Mucosa of descending colon (tissue), 3 donors: ENCODE measurements at places on chromosomes 6 and 20. TPM values are rescaled to one million over a fixed set of nuclear protein-coding genes. Genes with fewer than 3 reads are reported as not detected.

DNA sequence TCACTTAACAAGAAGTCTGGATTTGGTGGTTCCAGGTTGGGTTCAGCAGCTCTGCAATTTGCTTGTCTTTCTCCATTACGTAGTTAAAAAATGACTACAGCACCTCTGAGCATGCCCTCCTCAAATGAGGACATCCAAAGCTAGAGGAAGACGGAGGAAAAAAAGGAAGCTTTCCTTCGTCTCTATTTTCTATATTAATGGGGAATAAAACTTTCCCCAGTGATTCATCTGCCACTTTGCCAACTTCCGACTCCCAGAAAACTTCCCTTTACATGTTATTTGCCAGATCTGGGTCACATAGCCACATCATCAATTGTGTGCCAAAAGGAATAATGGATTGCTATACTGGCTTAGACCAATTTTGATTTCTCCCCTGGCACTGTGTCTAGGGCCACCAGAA, 69.5 kb downstream of the ZFAND3 start:
- DNase-seq, result no peak

DNA sequence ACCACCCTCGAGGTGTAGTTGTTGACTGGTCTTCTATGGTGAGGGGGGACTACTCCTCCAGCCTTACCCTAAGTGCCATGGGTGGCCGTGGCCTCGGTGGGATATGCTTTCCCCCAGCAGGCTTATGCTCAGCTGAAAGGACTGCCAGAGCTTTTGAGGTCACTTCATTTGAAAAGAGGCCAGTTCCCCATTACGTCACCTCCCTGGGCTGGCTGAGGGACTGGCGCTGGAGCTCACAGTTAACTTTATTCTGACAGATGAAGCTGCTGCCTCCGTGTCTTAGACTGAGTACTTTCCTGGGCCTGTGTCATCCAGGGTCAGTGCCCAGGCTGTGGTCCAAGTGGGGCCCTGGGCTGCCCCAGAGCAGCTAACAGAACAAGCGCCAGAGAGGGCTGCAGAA, 42.8 kb upstream of the PCMTD2 start:
- DNase-seq, result no peak

DNA sequence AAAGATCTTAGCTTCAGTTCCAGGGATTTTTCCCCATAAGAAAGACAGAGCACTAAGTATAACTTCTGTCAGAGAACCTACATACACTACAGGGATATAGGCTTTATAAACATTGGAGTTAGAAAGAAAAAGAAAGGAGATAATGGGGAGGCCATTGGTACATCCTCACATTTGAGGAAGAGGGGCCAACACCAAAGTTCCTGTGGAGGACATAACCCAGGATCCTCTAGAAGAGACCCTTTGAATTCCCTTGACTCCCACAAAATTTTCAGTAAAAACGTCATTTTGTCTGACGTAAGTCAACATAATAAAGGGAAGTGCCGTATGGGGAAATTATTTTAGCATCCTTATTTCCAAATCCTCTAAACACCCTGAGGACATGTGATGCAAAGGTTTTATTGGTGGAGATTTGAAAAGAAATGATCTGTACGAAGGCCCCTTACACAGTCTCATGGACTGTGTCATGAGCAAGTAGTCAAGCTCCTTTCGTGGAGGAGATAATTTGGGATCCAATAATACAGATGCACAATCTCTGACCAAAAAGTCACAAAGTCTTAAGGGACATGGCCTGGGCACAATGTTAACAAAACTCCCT, 33.2 kb downstream of the HLA-DRA start:
- no peak for DNase-seq

- DNase-seq, result no peak
Observed at GRCh38 chr6:11413117-11413687, 124.3 kb upstream of the TMEM170B start.

ANKRD66 gene
- not detected for total RNA-seq

DNA sequence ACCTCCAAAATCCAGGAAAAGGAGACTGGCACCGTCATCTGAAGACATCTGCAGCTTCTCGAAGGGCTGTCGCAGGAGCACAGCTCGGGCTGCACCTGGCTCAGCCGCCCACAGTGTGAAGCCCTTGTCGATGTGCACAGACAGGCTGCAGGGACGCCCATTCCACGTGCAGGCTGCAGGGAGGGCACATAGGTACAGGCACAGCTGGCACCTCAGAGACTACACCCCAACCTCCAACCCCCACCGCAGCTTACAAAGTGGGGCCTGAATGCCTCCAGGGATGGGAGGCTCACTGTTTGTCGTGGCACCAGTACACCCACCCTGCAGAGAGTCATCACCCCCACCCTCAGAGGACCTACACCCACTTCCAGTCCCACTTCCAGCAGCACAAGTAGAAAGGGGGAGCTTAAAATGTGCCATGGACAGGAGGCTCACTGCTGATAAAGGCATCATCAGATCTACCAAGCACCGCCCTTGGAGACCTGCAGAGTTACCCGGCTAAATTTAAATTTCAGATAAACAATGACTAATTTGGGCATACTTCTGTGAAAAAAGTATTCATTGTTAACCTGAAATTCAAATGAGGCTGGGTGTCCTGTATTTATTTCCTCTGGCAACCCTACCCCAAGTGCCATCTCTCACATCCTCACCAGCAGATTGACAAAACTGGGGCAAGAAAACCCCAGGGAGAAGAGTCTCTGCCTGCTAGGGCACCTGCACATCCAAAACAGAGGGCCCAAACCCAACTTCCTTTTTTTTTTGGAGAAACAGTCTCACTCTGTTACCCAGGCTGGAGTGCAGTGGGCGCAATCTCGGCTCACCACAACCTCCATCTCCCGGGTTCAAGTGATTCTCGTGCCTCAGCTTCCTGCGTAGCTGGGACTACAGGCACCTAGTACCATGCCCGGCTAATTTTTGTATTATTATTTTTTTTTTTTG, 7.7 kb upstream of the CDK5RAP1 start:
- no peak for DNase-seq

DNA sequence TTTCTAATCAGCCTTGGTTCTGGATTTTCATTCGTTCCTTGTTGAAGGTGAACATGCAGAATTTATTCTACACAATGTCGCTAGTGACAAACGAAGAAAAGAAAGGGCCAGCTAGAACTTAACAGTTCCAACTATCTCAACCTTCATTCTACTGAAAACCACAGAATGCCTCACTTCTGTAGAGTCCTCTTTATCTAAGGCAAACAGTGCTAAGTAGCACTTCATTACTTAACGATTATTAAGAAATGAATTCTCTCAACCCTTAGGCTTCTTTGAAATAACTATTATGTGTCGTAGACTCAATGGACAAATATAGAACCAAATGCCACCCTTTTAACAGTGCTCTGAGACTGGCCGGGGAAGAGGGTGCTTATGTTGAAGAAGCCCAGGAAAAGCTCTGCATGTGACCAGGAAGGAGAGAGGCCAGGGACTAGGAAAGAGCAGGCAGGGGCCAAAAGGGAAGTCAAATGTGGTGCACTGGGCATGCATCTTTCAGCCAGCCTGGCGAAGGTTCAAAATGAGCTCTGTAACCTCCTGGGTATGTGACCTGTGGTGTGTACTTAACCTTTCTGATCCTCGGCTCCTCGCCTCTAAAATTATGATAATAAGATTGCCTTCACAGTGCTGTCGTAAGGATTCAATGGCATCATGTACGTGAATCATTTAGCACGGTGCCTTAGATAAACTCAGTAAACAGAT, 55.4 kb upstream of the BMP2 start:
- peak; percentile 40 for DNase-seq

GRCh38 chr6:135189344-135189743, 8.2 kb downstream of the MYB start:
- no peak for DNase-seq

DNA sequence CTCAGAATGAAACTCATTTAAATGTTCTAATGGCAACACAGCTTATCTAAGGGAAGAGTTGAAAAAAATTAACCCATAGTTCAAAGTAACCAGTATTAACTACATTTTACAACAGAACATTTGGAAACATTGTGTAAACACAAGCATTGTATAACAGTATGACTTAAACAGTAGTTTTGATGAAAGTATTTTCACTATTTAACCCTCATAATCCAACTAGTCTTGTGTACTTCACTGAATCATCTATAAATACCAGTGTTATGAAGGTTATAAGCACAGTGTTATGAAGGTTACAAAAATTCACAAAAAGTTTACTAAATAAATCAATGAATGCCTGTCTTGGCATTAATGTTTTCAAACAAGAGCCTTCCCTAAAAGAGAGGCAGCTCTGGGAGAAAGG, 66.5 kb downstream of the REV3L start:
- no peak for DNase-seq

ENPP1 gene
- 23.4 TPM for total RNA-seq

GRCh38 chr6:8383584-8383983, 51.8 kb downstream of the SLC35B3 start:
- DNase-seq, result no peak

GRCh38 chr6:56594699-56595098, 48.0 kb downstream of the DST start:
- peak; percentile 29 for DNase-seq

DNA sequence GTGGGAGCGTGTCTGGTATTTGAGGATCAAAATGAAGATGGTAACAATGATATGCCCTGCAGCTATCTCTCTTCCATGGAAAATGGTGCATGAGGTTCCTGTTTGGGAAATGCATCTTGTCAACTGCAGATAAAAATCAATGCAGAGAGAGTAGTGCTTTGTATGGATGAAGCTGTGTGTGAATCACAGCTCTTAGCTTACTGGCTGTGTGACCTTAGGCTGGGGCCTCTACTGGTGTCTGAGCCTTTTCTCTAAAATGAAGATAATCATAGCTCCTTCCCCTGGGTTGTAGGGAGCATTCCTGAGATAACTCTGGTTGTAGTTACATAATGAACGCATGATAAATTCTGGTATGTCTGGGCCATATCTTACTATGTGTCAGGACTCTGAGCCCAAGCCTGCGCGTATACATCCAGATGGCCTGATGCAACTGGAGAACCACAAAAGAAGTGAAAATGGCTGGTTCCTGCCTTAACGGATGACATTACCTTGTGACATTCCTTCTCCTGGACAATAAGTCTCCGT, 19.6 kb downstream of the ANGPT4 start:
- no peak for DNase-seq

DNA sequence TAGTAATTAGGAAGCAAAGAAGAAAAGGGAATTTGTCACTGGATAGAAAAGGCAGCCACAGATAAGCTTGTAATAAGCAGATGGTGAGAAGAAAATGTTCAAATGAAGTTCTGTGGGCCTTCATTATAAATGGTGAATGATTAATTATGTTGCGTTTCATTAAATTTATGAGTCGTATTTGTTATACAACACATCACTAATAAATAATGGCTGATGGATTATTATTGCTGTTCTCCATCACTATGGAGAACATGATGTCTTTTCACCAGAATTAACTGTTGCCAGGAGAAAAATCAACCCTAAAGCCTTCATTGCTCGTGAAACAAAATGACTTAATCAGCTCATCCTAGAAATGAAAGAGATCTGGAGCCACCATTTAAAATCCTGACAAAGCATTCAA, 158.5 kb downstream of the BTBD3 start:
- no peak for DNase-seq

DNA sequence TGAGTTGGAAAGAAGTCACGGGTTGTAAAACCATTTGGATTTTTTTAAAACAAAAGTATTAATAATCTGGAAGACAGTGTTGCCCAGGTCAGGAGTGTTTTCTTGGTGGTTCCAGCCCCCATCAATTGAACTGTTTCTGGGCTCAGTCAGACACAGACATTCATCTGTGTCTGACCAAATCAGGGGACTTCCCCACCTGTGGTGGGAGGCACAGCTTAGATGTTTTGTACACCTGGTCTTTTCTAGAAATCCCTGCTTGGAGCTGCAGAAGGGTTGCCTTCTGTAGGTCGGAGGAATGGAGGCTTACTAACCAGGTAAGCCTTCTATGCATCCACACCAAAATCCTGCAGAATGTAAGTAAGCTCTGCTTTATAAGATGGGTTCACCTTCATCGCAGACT, 63.6 kb downstream of the CDS2 start:
- no peak for DNase-seq

- no peak for DNase-seq
Observed at GRCh38 chr6:124028117-124028516, 224.5 kb downstream of the NKAIN2 start.

GRCh38 chr6:42781796-42782688, at the start of gene BICRAL:
BICRAL (plus strand) TSS chr6:42782052; CDS start chr6:42822023, 39,971 bp downstream.
- peak; percentile 75 for DNase-seq

DNA sequence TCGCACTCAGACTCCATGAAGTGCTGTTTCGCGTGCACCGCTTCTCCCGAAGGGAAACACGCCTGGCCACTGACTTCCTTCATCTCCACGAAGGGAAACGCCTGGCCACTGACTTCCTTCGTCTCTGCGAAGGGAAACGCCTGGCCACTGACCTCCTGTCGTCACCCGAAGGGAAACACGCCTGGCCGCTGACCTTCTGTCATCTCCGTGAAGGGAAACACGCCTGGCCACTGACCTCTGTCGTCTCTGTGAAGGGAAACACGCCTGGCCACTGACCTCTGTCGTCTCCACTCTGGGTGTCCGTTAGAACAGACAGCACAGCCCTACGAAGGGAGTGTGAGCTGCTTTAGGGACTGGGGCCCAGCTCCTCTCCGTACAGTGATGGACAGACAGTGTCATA, 17.1 kb upstream of the ADRM1 start:
- DNase-seq, result no peak

DNA sequence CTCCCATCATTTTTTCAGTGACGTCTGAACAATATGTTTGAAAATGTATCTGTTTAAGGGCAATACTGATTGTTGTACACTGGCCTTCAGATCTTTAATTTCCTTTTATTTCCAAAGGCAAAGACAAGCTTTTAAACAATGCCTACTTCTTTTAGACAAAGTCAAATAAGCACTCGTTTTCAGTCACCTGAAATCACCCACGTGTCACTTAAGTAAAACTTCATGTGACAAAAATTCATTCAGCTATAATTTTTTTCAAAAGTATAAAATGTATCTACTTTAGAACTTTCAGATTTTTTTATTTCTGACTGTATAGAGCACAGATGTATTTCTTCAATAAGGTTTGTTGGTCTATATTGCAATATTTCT, 113.5 kb upstream of the BEND6 start:
- DNase-seq, result no peak

MYCT1 gene
- 2.3 TPM for total RNA-seq

CST4 gene
- total RNA-seq, result not detected

ZSCAN31 gene
- total RNA-seq, result 8.7 TPM

- DNase-seq, result no peak
Observed at GRCh38 chr6:159043251-159043650, 1.5 kb downstream of the TAGAP start.

DNA sequence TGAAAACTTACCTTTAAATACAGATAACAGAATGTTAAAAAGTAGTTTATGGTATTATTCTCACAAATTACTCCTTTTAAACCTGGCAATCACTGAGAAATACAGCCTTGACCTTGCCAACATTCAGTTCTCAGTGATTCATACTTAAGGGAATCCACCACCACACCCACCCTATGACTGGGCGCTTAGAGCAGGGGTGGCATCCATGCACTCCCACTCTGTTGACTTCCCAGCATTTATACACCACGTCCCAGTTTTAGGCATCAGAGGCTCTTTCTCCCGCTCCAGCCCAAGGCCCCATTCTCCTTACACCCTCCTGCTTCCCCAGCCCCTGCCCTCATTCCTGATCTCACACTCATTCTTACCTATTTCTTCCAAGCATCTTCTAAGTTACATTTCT, 16.3 kb downstream of the TRAF3IP2 start:
- DNase-seq, result no peak

GRCh38 chr6:142694054-142694453, 250.9 kb downstream of the HIVEP2 start:
- DNase-seq, result no peak

- DNase-seq, result no peak
Observed at GRCh38 chr6:63553208-63553607, 19.1 kb upstream of the LOC128125822 start.

NKX2-2 gene
- 1.8 TPM for total RNA-seq
